ENCODE measurements at places on chromosomes 2 and 18.

DNA sequence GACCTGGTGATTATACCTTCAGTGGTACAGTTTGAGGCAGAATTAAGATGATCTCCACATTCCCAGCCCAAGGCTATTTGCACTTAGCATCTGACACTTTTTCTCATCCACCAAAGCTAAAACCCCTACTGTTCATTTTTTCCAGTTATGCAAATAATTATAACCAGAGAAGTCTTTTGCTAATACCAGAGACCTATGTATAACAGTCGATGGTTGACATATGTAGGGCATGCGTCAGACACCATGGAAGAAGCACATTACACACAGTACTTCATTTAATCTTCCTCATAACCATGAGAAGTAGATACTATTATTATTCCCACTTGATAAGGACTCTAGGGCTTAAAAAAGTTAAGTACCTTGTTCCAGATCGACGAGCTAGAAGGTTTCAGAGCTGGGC is 36.5 kb downstream of the AP1S3 start:
- no peak for DNase-seq

DNA sequence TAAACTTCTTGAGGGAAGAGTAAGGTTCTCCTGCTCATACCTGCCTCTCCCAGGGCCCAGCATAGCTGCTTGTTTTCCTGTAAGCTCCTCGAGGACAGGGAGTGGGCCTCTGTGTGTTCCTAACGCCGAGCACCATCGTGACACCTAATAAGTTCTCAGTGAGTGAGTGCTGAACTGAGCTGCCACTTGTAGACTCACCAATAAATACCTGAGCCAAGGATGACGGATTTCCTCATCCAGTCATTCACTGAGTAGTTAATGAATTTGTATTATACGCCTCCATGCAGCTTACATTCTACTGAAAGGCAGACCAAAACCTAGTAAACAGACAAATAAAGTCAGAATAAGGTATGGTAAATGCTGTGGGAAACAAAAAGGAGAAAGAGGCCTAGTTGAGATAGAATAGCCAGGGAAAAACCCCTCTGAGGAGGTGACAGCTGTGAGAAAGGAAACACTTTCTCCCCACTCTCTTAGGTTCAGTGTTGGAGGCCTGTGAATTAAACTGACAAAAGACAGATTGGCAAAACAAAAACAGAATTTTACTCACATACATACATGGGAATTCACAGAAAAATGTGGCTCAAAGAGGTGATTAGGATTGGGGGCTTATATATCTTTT is 138.6 kb downstream of the B3GNT2 start:
- DNase-seq = no peak

DNA sequence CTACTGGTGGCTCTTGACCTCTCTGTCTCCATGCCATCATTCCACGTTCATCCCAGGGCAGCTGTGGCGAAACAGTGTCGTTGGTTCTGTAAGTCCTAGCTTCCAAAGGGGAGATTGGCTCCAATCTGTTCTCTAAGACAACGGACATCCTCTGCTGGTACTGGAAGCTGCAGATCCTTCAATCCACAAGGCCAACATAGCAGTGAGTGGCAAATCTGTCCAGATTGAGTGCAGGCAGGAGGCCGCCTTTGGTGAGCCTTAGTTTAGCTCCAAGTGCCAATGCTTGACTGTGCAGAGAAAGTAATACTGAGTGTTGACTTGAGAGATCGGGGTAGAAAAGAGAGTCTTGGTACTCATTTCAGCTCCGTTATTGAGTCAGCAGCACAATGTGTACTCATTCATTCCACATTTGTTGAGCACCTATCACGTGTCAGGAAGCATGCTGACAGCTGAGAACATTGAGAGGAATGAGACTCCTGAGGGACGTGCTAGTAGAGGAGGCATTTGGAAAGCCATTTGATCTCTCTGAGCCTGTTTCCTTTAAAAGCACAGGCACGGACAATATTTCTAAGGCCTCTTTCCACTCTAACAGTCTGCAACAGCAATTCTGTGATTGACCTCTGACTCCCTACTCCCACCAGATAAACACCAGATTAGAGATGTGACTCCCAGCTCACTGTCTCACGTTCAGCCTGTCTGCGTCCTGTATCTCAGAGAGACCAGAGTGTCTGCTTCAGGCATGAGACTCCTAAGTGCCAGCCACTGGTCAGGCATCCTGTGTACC is 306.0 kb downstream of the CLIP4 start:
- DNase-seq = no peak

DNA sequence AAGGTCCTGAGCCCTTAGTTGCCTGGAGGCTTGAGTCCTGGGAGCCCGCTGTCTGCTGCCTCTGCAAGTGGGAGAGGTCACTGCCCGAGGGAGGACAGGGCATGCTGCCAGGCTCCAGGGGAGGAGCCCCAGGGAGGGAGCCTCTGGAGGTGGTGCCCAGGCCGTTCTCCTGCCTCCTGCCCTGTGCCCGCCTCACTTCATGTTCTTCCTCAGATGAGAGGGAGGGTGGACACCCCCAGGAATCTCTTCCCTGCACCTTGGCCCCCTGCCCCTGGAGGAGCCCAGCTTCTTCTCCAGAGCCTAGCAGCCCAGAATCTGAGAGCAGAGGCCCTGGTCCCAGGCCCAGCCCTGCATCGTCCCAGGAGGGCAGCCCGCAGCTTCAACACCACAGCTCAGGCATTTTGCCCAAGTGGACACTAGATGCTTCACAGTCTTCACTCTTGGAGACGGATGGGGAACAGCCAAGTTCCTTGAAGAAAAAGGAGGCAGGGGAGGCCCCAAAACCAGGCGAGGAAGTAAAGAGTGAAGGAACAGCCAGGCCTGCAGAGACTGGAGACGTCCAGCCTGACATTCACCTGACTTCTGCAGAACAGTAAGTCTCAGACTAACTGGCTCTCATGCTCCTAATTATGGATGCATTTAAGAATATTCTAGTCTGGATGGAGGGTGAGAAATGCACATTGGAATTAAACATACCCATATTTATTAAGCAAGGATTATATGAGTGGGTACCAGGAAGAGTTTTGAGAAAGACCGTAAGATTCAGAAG is 12.1 kb downstream of the PSD4 start:
- no peak for DNase-seq

GRCh38 chr2:36088716-36089328 is 266.8 kb upstream of the CRIM1 start:
- DNase-seq = no peak

DNA sequence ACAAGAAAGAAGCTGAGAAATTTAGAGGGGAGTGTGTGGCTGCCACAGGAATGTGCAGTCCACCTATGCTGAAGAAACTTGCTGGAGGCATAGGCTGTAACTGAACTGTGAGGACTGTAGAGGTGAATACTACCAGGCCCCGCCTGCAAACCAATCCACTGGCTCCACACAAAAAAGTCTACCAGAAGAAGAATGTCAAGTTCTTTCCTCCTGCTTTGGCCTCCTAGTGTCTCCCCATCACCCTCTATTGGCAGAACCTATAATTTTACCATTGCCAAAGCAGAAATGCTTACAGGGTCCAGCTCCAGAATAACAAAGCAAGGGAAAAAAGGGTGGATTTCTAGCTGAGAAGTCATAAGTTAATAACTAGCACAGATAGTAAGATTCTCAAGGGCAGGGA is 5.9 kb upstream of the ATP5MC3 start:
- DNase-seq = no peak

- DNase-seq = no peak
Observed at GRCh38 chr2:215107216-215108056, 31.0 kb downstream of the ABCA12 start.

GRCh38 chr2:47354848-47355204 is 48.1 kb upstream of the MSH2 start:
- no peak for DNase-seq

GRCh38 chr18:42654556-42654955 is 460.9 kb downstream of the RIT2 start:
- no peak for DNase-seq

- DNase-seq = no peak
Observed at GRCh38 chr2:131104487-131105155, 515 bp upstream of the PLEKHB2 start.

DNA sequence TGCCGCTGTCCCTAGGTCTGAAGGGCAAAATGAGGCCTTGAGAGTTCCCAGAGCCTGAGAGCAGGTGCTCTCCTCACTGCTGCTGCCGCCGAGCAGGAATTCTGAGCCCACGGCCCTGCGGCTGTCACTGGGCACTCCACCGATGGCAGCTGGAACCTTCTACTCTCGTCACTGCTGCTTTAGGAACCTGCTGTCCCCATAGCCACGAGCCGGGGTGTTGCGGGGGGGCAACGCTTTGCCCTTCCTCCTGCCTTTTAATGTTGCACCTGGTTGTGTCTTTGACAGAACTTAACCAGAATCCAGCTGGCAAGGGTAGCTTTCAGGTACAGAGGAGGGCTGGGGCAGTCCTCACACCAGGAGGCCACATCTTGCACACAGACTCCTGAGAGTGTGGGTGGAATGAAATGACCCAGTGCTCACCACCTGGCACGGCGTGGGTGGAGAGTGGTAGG is 32.3 kb downstream of the NCK2 start:
- DNase-seq = no peak

DNA sequence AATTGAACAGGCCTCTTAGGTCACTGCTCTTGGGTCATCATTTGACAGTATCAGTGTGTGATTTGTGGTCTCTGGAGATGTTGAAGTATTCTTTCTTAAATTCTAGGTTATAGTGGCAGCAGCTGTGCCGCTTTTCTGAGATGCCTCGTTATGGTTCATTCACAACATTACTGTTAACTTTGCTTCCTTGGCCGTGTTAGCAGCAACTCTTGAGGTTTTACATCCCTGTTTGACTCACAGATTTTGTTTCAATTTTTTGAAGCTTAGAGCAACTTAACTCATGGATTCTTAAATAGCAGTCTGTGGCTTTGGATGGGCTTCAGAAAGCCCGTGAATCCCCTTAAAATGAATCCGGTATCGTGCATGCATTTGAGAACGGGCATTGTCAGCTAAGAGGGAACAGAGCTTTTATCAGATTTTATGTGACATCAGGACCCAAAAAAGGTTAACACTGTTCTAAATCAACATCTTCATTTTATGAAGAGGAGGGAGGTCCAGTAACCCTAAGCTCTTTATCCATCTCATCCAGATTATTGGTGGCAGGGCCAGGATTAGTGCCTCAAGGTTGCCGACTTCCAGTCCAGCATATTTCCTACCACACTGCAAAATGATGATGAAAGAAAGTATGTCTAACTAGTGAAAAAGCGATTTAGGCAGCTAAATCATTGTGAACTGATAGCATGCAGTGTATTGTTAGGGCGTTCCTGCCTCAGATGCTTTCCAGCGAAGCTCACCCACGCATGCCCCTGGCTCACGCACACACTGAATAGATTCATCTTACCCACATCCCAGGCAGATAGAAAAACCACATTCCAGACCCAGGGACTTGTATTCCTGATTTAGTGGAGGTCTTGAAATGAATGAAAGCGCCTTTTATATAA is 5.1 kb downstream of the TRIB2 start:
- DNase-seq = no peak

- no peak for DNase-seq
Observed at GRCh38 chr2:149744865-149745264, 157.3 kb upstream of the MMADHC start.

- no peak for DNase-seq
Observed at GRCh38 chr2:212970132-212970531, 181.3 kb downstream of the IKZF2 start.

DNA sequence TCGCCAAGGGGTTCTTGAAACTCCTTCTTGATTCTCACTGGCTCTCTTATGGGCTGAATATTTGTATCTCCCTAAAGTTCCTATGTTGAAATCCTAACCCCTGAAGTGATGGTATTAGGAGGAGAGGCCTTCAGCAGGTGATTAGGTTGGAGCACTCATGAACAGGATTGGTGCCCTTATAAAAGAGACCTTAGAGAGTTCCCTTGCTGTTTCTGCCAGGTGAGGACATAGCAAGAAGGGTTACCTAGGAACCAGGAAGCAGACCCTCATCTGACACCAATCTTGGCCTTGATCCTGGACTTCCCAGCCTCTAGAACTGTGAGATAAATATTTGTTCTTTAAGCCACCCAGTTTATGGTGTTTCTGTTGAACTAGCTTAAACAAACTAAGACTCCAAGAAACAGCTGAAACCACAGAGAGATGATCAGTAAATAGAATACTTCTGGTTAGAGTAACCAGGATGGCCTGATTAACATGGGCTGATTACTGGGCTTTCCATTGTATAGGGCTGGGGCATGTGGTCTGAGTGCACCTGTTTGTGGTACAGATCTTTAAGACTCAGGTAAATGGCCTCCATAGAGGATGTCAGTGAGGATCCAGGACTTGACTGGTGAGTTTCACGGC is 7.7 kb upstream of the CDC42EP3 start:
- no peak for DNase-seq

DNA sequence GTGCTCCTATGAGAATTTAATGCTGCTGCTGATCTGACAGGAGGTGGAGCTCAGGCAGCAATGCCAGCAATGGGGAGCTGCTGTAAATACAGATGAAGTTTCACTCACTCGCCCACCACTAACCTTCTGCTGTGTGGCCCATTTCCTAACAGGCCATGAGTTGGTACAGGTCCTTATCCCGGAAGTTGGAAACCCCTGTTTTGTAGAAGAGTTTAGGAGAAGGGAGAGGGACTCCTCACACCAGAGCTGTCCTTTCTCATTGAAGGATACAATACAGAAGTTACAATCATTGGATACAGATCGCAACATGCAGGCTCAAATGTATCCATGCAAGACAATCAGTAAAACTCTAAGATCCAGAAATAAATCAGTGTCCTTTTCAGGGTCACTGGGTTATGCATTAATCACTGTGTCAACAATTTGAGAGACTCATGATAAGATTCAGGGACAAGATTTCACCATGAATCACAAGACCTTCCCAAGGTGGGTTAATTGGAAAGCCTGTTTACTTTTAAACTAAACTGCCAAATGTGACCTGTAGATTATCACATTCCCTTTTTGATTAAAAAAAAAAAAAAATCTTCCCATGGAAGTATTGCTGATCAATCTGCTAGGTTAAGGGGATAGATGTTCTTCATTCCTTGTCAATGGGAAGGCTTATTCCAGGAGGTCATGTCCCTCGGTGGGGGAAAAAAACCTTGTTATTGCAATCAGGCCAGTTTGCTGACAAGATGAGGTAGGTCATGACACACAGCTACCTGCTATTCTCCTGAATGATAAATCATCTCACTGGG is 97.2 kb downstream of the SP100 start:
- DNase-seq = no peak

GRCh38 chr2:19225931-19226330 is 132.5 kb downstream of the OSR1 start:
- no peak for DNase-seq

- DNase-seq = no peak
Observed at GRCh38 chr18:43650426-43650825, 373.1 kb upstream of the SYT4 start.

DNA sequence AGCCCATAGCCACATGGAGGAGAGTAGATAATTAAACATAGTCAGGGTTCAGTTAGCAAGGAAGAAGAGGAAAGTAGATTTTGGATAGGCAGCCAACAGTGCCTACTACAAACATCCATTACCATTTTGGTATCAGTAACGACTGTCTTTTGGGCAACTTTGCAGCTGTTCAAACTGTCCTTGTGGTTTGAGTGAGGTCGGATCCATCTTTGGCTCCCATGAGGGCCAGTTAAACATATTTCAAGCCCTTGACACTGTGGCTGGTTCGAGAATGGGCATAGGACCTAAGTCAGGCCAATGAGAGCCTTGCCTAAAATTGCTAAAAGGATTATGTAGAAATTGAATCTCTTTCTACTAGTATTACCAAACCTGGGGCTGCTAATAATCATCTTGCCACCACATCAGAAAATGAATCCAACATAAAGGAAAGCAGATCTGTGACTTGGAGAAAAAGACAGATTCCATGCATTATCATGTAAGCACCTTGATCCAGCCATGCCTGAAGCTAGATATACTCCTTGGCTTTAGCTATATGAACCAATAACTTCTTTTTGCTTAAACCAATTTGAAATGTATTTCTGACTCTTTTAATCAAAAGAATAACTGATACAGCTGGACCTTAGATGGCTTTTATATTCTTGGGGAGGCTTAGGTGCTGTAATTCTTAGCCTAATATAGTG is 75.0 kb upstream of the STAM2 start:
- no peak for DNase-seq

Data from NCI-H1417 treated with DMSO at 0.1 percent for 48 hours (cell line).